ENCODE measurements at places on chromosomes 6 and 20.
A peak's percentile ranks its signal among the peaks of the same experiment; 100 is the strongest.

- DNase-seq = no peak
Observed at GRCh38 chr20:47438464-47439381, 63.0 kb upstream of the NCOA3 start.

DNA sequence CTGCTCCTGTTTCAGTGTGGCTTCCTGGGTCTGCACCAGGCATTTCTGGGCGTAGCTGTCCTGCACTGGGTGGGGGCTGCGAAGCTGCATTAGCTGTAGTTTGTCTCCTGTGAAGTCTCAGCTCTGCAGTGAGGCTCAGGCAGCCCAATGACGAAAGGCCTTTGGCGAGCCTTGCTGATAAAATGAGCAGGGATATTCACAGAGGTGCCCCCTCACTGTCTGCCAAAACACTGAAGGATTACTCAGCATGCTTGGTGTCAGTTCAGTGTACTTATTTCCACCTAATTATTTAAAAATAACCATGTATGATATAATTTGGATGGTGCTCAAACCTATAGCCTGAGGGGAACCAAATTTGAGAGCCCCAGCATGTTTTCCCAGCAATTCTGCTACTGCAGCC is 73.5 kb downstream of the ECT2L start:
- no peak for DNase-seq

- no peak for DNase-seq
Observed at GRCh38 chr6:128079021-128079420, 178.2 kb upstream of the THEMIS start.

DNA sequence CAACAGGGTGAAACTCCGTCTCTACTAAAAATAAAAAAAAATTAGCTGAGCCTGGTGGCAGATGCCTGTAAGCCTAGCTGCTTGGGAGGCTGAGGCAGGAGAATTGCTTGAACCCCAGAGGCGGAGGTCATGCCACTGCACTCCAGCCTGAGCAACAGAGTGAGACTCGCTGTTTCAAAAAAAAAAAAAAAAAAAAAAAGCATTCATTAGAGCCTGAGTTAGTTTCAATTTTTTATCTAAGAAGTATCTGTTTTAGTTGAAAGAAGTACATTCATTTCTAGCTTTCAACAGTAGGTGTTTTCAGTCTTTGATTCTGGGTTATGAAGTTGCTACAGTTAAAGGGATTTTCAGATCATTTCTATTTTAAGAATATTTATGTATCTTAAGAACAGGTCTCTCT is 42.2 kb downstream of the ZNF292 start:
- DNase-seq = no peak

DNA sequence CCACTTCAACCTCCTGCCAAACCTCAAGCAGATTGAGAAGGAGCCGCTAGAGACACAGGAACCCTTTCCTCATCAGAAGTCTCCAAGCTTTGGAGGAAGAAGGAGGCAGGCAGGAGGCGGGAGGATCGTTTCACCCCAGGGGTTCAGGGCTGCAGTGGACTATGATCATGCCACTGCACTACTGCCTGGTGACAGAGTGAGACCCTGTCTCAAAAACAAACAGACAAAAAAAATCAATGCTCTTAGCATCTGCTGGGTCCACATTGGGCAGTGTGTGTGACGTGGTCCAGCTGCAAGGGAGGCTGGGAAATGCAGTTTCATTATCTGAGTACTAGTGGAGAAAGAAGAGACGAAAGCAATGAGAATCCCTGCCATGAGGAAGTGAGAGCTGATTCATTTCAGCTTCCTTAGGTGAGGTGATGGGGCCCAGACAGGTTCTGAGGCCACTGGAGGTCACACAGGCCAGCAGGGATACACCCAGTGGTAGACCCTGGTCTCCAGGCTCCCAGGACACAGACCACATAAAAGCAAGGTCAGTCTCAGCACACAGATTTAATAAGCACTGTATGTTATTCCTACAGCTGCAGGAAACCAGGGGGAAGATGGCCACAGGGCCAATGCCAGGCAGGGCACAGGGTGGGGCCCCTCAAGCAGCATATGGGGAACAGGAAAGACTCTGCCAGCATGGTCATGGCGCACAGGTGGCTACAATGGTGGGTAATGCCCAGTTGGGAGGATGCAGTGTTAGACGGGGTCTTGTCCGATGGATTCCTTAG is 4.3 kb downstream of the GFRA4 start:
- no peak for DNase-seq

- no peak for DNase-seq
Observed at GRCh38 chr6:102520966-102521365, 1127.5 kb downstream of the GRIK2 start.

DNA sequence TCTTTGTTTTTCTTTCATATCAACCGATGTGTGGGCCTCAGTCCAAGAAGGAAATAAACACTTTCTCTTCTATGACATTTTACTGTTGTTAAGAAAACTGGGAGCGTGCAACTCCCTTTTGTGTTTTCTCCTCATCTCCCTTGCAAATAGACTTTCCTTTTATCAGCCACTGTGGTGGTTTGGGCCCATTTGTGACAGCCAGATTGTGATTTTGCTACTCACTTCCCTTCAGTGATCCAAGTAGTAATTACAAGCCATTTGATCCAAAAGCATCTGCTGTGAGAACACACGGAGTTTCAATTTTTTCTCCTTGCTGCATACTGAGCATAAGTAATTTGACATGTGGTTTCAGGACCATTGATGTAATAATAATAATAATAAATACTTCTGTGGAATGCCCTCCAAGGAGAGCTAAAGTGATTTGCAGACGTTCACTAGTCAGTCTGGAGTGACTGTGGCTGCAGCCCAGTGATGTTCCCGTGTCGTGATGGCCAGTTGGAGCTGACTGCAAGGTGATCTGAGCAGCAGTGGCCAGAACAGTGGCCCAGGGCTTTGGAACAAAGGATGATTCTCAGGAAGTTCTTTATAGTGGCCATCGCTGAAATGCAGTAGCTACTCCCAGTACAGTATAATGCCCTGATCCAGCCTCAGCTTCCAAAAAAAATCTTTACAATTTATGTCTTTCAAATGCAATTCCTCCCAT is 91.9 kb upstream of the CLDN20 start:
- DNase-seq = no peak

DNA sequence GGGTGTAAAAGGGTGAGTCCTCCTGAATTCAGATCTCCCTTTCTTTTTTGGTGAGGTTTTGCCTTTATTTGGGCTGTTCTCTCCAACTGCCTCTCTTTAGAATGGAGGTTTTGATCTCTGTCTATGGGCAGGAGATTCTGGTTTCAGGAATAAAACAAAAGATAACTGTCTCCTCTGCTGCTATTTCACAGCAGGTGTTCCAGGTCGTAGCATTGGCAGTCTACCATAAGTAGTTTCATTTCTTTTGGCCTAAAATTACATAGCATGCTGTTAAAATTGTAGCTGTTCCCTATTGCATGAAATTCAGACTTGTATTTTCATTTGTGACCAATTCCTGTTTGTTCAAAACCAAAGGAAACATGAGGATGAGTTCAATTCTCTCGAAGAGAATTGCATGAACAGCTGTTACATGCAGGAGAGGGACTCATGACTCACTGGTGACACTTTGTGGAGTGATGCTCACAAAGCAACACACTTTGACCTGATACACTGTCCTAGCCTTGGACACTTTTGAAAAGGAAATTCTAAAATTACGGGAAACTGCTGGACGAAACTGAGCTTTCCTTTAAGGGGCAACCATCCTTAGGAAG is 76.8 kb upstream of the SIRPG start:
- DNase-seq = no peak

GRCh38 chr20:5580940-5581708 is 169.1 kb upstream of the SHLD1 start:
- no peak for DNase-seq

DNA sequence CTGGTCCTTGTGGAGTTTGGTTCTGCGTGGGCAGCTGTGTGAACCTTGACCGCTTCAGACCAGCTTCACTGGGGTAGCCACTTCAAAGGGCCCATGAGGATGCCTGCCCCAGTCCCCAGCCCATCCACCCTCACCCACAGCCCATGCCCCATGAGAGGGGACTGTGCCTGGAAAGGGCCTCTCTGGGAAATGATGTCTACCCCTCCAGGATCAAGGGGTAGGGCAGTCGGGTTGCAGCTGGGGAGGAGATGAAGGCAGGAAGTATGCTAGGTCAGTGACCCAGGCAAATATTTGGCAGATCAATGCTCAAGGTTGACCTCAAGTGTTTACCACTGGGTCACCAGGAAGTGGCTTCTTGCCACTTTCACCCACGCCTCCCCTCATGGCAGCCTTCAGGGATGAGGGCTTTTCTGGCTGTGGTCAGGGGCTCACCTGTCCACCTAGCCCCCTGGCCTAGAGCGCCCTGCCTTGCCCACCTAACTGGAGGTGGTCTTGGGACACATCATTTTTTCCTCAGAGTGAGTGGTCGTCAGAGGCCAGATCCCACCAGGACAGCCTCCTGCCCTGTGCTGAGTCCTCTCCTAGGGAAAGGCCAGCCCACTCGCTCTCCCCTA is 109.5 kb downstream of the SNX5 start:
- DNase-seq = peak; percentile 43

DNA sequence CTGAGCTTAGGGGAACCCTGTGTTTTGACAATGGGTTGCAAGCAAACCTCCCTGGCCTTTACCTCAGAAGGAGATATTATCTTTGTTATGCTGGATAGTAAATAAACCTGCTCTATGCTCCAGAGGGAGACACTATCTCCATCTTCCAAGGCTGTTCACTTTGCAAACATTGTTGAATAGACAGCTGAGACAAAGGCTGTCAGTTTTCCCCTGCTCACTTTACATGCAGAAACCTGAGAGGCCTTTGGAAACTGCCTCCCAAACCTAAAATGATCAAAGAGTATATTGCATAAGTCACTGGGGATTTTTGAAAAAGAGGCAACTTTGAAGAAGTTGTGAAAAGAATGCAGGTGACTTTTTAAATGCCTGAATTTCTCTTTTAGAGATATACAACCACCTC is 61.6 kb downstream of the MRAP2 start:
- no peak for DNase-seq

DNA sequence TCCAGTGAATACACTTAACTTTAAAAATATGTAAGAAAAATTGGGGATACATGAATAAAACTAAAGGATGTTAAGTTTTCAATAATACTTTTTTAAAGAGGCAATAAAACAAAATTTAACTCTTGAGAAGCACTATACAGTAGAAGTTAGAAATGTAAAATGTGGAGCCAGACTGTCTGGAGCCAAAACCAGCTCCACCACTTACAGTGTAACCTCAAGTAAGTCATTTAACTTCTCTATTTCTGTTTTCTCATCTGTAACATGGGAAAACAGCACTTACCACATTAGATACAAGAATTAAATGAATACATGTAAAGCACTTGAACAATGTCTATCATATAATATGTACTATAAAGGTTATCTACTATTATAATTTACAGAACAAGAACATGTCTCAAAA is 6.7 kb downstream of the ATG5 start:
- DNase-seq = no peak

GRCh38 chr6:167078745-167079144 is 44.2 kb upstream of the CCR6 start:
- no peak for DNase-seq

GRCh38 chr6:166906376-166907044 is 49.8 kb downstream of the RNASET2 start:
- DNase-seq = no peak
